ENCODE measurements at places on chromosomes 1 and 21.

- no peak for DNase-seq
These were observed 193.8 kb downstream of the LYPLAL1 start for GRCh38 chr1:219367496-219367895.

GRCh38 chr1:156497743-156498431, 2.7 kb downstream of the MEF2D start:
- DNase-seq = no peak

- no peak for DNase-seq
These were observed 67.1 kb downstream of the CD58 start for GRCh38 chr1:116503546-116504307.

DNA sequence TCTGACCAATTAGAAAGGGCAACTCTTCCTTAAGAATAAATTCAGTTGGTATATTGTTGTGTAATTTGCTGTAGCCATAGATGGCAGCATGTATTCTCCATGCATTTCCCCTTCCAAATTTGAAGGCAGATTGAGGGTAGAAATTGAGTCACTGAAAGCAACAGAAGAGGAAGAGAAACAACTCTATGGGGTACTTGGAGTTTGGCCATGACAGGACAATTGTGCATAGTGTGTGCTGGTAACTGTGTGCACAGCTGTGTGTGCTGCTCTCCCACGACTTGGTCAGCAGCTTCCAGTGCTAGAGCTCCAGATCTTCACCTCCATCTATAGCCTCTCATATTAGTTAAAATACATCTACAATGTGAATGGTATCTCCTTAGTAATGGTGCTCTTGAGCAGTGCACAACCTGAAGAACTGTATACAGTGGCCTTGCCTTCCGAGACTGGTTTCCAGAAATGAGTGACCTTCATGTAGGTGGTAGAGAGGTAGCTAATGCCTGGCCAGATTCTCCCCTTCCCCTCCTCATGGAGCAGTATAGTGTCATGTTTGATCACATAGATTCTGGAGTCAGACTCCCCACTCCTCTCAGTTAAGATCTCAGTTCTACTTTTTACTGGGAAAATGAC, 882 bp upstream of the FCAMR start:
- DNase-seq = no peak

DNA sequence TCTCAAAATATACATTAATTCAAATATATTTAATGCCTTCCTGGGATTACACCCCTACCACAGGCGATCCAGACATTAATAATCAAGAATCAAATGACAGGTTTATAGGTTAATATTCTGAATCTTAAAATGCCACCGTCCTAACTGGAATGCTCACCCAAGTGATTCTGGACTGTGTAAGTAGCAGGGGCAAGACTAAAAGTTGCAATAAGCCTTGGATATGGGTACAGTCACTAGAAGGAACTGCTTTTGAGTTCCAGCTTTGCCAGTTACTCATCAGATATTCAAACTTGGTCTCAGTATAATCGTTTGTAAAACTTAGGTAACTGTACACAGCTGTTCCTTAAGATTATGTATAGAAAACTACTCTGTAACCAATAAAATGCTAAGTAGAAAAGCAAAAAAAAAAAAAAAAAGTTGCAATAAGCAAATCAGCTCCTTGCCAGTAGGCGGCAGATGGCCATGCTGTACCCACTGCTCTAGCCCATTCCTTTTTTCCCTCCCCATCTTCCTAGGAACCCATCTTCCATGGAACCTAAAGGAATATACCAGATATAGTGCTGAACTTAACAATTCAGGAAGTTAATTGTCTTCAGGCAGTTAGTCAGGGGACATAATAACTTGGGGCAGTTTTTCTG, 10.5 kb downstream of the RO60 start:
- DNase-seq = no peak

GRCh38 chr1:33692206-33693188, 171.4 kb upstream of the HMGB4 start:
- DNase-seq = no peak

- no peak for DNase-seq
These were observed 23.0 kb upstream of the KCNA10 start for GRCh38 chr1:110541906-110542395.

DNA sequence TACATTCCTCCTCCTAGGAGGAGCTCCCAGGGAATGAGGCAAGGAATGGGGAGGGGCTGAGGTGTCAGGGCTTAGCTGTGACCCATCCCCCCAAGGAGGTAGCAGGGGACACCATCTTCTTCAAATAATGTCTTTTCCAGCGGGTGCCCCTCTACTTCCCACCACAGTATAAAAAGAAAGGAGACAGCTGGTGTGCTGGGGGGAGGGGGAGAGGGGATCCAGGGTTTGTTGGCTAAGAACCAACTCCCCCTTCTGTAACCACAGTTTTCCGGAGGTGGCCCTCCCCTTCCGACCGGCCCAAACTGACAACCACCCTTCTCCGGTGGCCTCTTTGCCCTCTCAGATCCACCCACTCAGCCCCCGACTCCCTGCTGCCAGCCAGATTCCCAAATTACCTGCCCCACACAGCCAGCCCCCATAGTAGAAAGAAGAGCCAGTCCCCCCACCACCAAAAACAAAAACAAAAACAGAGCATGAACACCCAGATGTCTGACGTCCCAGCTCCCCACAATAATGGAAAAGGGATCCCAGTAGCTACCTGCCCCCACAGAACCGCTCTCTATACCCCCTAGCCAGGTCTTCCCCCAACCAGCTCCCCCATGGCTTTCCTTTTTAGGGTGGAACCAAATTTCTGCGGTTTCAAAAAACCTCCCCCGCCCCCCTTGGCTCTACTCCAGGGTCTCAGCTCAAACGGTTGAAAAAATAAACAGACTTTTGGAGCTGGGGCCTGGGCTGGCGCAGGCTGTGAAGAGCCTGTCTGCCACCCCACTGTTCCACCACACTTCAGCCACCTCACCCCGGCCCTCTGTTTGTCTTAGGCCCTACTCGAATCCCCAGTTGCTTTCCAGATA, 2.1 kb downstream of the ARHGEF2 start:
- no peak for DNase-seq

DNA sequence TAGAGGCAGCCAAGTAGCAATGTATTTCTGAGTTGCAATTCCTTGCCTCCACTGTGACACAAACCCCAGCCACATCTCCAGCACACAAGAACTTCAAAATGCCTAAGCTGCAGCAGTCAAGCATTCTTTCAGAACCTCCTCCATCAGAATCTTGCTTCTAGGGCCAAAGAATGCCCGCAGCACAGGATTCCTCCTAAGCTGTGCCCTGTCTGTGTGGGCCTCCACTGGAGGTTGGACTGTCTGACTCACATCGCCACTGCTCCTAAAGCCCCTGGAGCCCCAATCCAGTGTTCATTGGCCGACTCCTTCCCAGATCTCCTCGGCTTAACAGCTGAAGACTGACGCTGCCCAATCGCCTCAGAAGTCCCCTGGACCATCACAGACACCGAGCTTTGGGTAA, 43.2 kb upstream of the SERTAD4 start:
- no peak for DNase-seq

- DNase-seq = no peak
These were observed 3.2 kb upstream of the CLDN14 start for GRCh38 chr21:36483095-36483494.

DNA sequence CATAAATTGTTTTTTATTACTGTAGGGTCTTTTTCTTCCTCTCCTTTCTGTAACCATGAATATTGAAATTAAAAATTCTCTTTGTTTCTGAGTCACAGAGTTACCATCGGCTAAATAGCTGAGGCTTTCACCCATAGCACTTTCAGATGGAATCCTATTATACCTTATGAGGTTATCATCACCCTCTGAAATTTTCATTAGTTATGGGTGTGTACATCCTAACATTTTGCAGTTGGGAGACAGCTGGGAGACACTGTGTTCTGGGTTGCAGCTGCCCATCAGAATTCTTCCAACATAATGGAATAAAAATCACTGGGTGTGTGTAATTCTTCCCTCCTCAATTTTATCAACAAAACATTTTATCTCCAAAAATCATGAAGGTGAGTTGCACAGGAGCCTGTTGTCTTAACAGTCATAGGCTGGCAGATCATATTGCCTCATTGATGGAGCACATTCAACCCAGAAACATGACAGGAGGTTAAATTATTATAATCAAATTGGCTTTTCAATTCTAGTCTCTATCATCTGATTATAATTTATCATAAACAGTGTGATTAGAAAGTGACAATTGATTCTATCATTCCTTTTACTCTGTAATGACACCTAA, 17.4 kb downstream of the CYYR1 start:
- DNase-seq = no peak

DNA sequence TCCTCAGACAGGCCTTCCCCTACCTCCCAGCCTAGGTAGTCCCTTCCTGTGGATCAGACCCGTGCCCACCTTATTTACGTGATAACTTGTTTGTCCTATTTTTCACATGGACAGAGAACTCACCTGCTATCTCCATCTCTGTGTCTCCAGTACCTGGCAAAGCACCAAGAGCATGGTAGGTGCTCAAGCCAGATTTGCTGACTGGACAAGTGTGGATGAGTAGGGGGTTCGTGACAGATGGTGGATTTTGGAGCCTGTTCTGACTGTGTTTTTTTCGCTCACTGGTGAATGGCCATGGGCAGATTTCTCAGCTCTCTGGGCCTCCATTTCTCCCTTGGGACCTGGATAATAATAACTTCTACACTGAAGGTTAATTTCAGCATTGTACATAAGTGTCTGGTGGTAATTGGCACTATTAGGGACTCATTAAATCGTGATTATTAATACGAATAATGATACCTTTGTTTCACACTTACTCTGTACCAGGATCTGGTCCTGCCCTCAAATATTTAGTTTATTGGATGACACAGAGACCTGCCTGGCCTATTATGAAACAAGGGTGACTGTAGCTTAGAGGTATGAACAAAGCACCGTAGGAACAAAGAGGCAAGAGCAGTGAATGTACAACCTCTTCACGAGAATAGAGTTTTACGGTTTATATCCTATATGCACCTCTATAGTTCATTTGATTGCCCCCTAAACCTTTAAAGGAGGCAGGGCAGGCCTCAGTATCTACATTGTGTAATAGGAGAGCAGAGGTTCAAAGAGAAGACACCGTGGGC, 24.5 kb upstream of the SLC26A9 start:
- DNase-seq = no peak

DNA sequence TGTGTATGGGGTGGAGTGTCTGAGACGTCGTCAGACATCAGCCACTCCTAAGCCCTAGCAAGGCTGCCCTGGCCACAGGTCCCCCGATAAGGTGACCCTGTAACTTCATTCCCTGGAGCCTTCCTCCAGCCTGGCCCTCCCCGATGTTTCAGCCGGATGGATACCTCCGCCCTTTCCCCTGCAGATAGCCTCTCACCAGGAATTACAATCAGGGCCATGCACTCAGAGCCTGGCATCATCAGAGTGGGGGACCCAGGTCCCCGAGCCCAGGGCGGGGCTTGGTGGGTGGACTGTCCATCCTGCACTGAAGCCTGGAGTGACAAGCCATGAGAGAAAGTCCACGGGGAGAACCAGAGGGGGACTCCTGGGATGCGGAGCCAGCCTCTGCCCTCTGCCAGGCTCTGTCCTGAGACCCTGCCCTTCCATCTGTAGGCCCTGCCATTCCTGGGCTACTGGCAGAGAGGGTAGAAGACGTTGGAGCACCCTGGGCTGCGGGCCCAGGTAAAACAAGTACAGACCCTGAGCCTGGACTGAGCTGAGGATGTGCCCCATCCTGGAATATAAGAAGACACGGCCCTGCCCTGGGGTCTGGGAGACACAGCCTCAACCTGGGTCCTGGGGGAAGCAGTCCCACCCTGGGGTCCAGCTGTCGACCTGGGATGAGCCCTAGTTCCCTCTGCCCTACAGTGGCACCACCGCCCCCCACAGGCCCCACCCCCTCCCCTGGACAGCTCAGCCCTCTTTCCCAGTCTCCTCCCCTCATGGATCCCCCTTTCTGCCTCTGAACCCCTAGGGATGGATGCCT, 16.8 kb upstream of the ARF1 start:
- DNase-seq = no peak

GRCh38 chr21:24470852-24471251, 1136.4 kb downstream of the MRPL39 start:
- DNase-seq = no peak

DNA sequence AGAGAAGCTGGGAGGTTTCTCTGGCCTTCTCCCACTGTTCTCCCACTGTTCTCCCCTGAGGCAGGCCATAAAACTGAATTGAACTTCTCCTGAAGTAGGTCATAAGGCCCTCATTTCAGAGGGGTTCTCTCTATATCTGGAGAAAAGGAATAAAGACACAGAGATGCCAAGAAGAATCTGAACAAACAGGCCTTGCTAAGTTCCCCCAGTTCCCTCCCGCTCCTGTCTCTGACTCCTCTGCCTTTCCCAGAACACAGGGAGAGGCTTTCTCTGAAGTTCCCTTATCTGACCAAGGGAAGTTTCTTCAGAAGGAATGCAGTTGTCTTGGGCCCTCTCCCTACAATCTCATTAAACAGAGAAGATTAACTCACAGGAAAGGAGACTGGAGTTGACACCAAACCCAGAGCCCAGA, 83.4 kb downstream of the SLC16A1 start:
- DNase-seq = no peak

DNA sequence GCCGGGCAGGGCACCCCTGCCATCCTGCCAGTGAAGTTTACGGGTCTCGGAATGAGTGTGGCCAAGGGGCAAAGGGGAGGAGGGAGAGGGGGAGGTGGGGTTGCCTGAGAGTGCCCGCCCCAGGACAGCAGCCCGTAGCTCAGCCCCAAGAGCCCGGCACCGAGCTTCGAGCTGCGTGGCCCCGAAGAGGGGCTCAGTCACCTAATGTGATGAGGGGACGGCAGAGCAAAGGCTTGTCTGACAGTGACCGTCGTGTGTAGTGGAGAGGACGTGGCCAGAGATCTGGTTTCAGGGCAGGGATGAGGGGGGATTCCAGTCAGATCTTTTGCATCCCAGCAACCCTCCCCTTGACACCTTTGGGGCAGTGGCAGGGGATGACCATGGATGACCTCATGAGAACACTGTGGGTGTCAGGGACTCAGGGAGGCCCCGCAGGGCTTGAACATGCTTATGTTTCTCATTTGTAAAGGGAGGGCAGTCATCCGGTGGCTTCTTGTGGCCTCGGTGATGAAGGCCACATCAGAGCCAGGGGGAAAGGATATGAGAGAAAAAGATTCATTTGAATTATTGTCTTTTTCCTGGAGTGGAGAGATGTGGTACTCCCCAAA, 1.1 kb upstream of the TRPM2 start:
- DNase-seq = no peak

DNA sequence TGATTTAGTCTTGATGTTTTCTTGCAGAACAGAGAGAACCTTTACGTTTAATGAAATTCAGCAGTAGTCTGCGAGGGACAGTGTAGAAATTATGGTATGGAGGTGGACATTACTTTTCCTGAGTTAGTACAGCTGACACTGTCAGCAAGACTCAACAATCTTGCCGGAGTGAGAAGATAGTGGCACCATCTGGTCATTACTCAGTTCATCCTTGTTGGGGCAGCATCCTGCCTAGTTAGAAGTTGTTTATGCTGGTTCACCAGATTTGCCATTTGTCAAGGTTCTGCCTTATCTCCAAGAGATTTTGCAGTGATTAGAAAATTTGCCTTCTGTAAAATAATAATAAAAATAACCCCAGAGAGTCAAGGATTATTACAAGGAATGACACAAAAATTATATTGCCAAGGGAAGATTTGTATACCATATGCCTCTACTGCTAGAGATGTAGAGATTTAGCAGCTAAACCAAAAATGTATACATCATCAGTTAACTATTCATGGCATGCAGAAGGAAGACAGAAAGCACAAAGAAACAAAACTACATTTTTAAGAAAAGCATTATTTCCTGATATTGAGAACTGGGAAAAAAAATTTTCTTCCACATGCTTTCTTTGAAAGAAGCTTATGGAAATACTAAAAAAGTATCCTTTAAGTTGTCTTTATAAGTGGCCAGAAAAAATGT, 1967.4 kb downstream of the NCAM2 start:
- DNase-seq = no peak
